ENCODE measurements at places on chromosomes 13 and 19. TPM values are rescaled to one million over a fixed set of nuclear protein-coding genes. Genes with fewer than 3 reads are reported as not detected.

Gene ZNF541
- not detected for total RNA-seq

Gene ACP7
- total RNA-seq = 0.15 TPM

Gene FPR1
- not detected for total RNA-seq

Gene HSPB6
- 0.50 TPM for total RNA-seq

Gene SOHLH2
- total RNA-seq = not detected

Gene PLVAP
- total RNA-seq = not detected

Gene ZNF729
- not detected for total RNA-seq

Gene CCDC9
- 22.9 TPM for total RNA-seq

Gene ZNF98
- not detected for total RNA-seq

Gene PSG1
- total RNA-seq = 0.39 TPM

Gene C19orf38
- not detected for total RNA-seq

Gene ISYNA1
- total RNA-seq = 41.5 TPM

Gene SCGB2B2
- not detected for total RNA-seq

Gene CAMSAP3
- total RNA-seq = 4.6 TPM

Gene DNAJB1
- 194 TPM for total RNA-seq

Gene ALOX5AP
- 2.8 TPM for total RNA-seq

Gene ZNF606
- 2.8 TPM for total RNA-seq

Gene NLRP11
- total RNA-seq = not detected

Gene SLC25A41
- not detected for total RNA-seq

Gene PTPRH
- 6.6 TPM for total RNA-seq

Gene CUL4A
- total RNA-seq = 58.4 TPM

Gene MYPOP
- 12.1 TPM for total RNA-seq

Gene ZNF534
- total RNA-seq = not detected

Gene USHBP1
- not detected for total RNA-seq

Gene ARRDC2
- 29.6 TPM for total RNA-seq

Gene C2CD4C
- 0.59 TPM for total RNA-seq

Gene ABCC4
- total RNA-seq = 15.3 TPM

Gene ZNF433
- not detected for total RNA-seq

Gene DNAAF3
- 7.2 TPM for total RNA-seq

Gene KLK6
- 0.82 TPM for total RNA-seq

Gene MEF2B
- 0.53 TPM for total RNA-seq

Gene CHAF1A
- 23.9 TPM for total RNA-seq

Gene KLK12
- not detected for total RNA-seq

Gene RDH8
- 0.28 TPM for total RNA-seq

Gene CEACAM16
- 0.08 TPM for total RNA-seq

Gene CPB2
- not detected for total RNA-seq

Gene LGI4
- total RNA-seq = 0.13 TPM
